Stimulated activated CD8-positive, alpha-beta memory T cell treated with anti-CD3 and anti-CD28 coated beads, Interleukin-15, amount 100 ng/mL, for 1 hour (primary cell): ENCODE measurements at places on chromosomes 2 and 18.

DNA sequence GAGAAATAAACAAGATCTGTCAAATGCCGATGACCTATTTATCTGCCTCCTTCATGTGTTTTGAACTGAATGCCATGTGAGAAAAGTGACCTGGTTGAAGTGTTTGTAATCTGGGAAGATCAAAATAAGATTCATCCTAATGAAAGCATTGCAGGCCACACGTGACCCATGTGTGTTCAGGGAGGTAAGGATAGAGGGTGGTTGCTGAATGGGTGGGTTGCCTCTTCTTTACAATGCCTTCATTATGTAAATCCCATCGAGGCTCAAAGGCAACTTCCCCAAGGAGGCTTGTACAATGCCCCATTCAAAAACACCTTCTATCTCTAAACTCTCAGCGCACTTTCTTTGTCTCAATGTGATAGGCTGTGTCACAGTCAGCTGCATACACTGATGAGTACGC is 273.1 kb downstream of the LRATD1 start:
- no peak for DNase-seq

DNA sequence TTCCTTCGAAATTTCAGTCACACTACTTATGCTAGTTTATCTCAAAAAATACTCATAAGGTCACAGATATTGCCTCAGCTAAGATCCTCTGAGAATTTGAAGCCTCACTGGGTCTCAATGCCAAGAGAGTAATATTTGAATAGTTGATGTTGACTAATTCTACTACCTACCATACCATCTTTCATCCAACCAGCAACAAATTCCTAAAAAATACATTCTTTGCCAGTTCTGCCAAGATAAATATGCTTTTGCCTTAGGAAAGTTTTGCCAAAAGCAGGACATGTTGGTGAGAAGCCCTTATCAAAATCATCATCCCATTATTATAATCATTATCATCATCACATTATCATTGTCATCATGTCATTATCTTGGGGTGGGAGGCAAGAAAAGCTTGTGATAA is 544.6 kb upstream of the ZEB2 start:
- no peak for DNase-seq

DNA sequence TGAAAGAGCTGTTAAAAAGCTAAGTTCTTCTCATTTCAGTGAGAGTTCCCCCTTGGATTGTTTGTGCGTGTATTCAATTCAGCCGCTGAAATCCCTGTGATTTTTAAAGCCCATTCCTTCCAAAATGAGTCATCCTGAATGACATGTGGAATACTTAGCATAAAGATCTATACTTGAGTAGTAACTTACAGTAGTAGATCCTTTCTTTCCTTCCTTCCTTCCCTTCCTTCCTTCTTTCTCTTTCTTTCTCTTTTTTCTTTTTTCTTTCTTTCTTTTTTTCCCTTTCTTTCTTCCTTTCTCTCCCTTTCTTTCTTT is 18.2 kb upstream of the SOX11 start:
- DNase-seq: no peak

DNA sequence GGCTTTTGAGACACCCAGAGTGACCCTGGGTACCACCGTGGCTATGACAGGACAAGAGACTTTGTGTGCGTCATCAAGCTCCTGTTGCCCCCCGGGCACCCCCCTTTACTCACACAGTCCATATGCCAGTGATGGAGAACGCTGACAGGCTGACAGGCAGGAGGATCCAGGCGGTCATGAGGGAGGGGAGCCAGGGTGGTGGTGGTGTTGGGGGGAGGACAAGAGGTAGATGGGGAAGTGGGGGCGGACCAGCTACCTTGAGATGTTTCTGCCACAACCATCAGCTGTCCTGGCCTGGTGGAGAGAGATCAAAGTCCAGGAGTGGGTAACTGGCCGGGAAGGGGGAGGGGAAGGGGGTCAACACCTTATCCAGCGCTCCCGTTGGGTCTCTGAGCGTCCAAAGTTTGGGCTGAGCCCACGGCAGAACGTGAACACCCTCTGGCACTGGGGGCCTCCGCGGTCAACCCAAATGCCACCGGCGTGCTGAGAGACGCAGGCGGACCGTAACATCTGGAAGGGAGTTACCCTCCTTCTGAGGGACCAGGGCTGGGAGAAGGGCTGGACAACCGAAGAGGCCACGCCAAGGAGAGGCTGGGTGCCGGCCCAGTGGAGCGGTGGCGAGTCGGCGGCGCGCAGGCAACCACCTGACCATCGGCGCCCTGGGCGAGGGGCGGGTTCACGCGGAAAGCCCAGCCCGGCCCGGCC is 575 bp downstream of the TMEM150A start:
- DNase-seq: no peak

GRCh38 chr2:172552547-172553291 is 3.2 kb upstream of the PDK1 start:
- DNase-seq: no peak

- DNase-seq: no peak
Observed at GRCh38 chr2:171703574-171704347, 16.5 kb downstream of the DYNC1I2 start.

- no peak for DNase-seq
Observed at GRCh38 chr2:149100739-149101699, 62.5 kb downstream of the LYPD6B start.

DNA sequence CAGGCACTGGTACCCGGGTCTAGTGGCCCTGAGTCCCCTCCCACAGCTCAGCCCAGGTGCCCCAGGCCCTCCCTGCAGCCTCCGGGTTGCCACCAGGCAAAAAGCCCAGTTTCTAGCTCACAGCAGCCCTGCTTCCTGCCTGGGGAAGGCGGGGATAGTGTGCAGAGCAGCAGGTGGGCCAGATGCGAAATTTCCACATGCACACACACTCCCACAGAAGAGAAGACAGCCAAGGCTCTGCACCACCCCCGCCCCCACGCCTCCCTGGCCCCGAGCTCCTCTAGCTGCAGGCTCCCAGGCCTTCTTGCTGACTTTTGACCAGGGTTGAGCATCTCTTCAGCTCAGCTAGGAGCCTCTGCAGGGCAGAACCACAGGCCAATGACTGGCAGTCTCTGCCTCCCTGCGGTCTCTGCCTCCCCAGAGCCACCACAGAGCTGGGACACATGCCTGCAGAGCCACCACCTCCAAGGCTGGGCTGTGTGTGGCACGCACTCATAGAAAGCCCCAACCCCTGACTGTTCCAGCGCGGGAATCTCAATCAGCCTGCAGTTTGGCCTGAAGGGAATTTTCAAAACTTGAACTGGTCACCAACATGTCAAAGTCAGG is 7.2 kb downstream of the SLC66A2 start:
- no peak for DNase-seq

- DNase-seq: no peak
Observed at GRCh38 chr2:103734911-103735310, 973.1 kb downstream of the TMEM182 start.

DNA sequence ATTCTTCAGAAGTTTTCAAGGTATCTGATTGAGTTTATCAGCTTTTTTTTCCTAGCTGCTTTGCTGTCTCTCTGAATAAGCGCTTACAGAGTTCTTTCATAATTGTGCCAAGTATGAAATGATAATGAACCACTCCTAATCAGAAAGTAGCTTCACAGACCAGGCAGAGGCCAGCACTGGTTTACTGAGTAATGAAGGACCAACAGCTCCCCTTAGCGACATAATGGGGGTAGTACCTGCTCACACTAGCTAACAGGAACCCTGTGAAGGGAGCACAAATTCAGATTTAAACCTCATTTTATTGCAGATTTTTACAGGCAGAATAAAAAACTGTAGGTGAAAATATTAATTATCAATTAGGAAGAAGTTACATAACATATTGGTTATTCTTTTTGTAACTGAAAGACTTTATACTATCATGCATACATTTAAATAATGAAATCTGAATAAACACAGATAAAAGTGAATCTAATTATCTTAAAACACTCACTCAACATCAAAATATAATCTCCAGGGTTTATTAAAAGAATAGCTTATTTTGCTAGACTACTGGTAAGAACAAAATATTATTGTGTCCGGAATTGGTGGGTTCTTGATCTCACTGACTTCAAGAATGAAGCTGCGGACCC is 53.7 kb upstream of the LRRC30 start:
- DNase-seq: no peak

DNA sequence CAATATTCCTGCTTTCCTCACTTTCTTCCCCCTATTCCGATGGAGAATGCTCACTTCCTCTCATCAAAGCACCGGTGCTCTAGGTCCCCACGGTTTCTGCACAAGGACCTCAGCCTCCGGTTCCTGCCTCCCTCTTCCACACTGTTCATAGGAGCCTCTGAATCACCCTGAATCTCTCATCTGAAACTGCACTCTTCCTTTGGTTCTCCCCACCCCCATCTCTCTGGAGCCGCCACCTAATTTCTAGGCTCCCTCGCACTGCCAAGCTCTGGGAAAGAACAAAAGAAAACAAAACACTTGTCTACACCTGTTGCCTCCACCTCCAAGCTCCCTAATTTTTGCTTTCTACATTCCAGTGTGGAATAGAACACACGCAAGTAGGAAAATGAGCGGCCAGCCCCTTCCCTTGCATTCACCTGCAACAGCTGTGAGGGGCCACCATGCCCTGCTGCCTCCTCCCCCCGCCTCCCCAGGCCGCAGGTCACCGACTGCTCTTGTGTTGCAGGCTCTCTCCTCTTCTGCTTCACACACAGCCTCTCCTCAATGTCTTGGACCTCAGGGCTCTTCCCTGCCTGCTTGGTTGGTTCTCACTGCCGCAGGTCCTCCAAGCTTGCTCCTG is 9.6 kb downstream of the FBXO15 start:
- no peak for DNase-seq

GRCh38 chr2:231163011-231163410 is 35.4 kb upstream of the ARMC9 start:
- DNase-seq: no peak

GRCh38 chr2:193566886-193567285 is 1372.2 kb upstream of the TMEFF2 start:
- no peak for DNase-seq

- DNase-seq: no peak
Observed at GRCh38 chr2:201250741-201251140, 9.6 kb upstream of the CASP8 start.

DNA sequence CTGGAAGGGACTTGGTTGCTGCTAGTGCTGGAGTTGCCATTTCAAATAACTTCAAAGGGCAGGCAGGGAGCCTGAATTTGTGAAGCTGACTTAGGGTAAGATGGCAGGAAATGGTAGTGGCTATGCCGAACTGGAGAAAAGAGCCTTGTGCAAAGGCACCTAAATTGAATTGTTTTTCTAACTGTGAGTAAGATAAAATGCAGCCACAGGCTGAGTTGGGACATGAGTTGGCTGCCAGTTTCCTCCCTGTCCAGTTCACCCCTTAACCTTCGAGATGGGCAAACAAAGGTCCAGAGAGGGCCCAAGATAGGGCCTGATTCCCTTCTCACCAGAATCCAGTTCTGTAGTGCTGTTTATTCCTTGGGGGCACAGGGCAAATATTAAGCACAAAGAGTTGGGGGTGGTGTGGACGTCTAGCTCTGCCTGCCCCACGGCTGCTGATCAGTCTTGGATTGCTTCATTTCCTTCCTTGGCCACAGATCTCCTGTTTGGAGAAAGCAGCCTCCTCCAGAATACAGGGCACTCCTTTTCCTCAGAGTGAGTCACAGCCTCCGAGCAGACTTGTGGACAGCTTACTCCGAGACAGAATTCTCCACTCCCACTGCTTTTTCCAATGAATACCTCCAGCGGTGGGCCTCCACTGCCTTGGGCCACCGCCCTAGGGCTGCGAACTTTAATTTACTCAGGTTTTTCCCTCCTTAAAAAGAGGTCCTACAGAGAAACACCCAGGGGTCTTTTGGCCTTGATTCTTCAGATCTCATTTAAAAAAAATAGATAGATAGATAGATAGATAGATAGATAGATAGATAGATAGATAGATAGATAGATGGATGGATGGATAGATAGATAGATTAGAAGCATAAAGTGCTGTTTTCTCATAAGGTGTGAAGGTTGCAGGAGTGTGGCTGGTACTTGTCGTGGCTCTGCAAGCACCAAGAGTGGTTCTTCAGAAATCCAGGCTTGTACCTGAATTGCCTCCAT is 18.4 kb upstream of the SLC20A1 start:
- no peak for DNase-seq

GRCh38 chr18:28183418-28184078 is 6.6 kb upstream of the CDH2 start:
- no peak for DNase-seq

DNA sequence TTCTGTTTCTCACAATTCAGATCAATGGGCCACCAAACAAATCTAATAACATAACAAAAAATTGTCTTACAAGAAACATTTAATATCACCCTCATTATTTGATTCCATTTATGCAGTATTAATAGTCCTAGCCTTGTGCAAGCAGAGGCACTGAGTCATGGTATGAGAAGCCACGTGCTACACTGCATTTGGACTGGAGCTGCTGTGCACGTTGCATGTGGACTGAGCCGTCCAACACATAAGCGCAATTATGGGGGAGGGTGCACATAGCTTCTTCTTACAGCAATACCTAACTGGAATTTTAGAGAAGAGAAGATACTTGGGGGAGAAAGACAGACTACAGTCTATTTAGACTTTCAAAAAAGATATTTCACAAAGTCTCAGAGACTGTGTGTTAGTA is 329.6 kb upstream of the ID2 start:
- DNase-seq: no peak

DNA sequence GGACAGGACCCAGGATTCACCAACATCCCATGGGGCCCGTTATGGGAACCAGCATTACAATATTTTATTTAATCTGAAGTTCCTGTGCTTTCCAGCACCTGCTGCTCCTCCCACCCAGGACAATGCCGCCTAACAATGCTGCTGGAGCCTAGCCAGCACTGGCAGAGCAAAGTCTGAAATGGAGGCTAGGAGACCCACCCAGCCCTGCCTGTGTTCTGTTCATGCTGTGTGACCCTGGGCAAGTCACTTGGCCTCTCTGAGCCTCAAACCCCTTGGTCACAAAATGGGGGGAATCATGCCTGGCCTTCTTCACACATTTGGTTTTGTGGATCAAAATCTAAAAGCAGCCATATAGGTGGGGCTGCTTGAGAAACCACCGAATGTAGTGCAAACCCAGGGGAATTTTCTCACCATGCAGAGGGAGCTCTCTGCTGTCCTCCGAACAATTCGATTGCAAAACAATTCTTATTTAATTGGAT is 38.5 kb upstream of the ODC1 start:
- no peak for DNase-seq

DNA sequence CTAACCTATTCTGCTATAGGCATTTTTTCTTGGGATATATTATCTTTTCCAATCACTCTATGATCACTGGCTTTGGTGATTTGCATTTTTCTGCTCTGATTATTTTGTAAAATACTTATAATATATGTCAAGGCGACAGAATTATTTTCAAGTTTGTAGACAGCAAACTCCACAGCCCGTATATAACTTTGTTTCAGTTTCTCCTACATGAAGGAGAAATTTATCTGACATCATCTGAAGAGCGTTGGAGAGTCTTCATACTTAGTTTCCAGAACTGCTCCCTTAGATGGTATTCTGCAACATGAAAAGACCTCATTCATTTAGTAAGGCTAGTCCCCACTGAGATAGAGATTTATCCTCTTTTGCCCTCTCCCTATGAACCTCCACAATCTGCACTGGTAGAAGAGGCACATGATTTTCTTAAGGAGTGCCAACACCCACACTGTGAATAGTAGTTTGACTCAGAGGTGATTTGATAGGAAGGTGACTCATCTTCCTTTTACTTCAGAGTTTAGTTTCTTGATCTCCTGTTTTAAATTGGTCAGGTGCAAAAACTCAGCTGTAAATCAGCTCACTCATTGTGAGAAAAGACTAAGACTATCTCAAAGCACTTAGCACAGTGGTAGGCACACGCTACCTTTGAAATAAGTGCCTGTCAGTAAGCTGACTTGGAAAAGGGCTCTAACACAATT is 1848.6 kb upstream of the CELF4 start:
- DNase-seq: no peak

- no peak for DNase-seq
Observed at GRCh38 chr18:63078471-63078870, 241.1 kb downstream of the BCL2 start.
